Stimulated activated CD4-positive, alpha-beta T cell treated with anti-CD3 and anti-CD28 coated beads, Interleukin-2, amount 100 ng/mL, for 4 hours (primary cell): ENCODE measurements at places on chromosomes 11 and 22.

- DNase-seq = no peak
Measured at GRCh38 chr11:15851051-15851498, 505.3 kb downstream of the SOX6 start.

DNA sequence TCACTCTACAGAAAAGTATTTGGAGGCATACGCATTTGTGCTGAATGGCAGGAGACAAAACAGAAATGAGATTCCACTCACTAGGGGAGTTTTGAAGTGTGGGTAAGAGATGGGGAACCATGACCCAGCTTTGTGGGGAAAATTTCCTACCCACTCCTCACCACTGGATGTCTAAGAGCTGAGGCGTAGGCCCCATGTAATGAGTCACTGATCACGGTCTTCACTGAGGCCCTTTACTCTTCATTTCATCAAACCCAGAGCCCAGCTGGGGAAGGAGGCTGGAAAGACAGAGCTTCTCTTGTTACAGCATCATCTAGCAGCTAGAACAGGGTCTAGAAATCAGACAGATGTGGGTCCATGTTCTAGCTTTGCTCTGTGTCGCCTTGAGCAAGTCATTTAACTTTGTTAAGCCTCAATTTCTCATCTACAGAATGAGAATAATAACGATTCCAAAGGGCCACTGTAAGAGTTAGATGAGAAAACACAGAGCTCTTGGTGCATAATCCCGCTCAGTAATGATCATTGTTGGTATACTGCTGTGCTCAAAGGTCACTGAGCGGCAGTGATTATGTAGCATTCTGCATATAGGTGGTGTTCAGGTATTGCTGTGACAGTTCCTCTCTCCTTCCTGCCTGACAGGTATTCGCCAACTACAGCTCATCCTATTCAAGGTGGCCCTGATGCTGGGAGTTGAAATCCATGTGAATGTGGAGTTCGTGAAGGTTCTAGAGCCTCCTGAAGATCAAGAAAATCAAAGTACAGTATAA is 97.2 kb downstream of the MICAL2 start:
- DNase-seq = no peak

DNA sequence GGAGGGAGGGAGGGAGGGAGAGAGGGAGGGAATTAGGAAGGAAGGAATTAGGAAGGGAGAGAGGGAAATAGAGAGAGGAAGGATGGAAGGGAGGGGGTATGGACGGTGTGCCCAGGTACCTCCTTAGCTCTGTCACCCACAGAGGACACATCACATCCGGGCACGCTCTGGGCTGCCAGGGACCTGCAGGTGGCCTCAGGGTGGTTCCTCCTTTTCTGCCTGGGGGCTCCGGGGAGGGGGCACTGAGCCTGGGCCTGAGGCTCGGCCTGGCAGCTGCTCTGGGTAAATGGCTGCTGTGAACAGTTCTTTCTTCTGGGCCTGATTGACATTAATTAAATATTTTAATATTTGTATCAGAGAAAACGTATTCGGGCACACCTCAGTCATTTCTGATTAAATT is 733.5 kb downstream of the BRD1 start:
- no peak for DNase-seq

- DNase-seq = peak; percentile 29
Measured at GRCh38 chr11:125514336-125515101, 18.5 kb upstream of the FEZ1 start.

DNA sequence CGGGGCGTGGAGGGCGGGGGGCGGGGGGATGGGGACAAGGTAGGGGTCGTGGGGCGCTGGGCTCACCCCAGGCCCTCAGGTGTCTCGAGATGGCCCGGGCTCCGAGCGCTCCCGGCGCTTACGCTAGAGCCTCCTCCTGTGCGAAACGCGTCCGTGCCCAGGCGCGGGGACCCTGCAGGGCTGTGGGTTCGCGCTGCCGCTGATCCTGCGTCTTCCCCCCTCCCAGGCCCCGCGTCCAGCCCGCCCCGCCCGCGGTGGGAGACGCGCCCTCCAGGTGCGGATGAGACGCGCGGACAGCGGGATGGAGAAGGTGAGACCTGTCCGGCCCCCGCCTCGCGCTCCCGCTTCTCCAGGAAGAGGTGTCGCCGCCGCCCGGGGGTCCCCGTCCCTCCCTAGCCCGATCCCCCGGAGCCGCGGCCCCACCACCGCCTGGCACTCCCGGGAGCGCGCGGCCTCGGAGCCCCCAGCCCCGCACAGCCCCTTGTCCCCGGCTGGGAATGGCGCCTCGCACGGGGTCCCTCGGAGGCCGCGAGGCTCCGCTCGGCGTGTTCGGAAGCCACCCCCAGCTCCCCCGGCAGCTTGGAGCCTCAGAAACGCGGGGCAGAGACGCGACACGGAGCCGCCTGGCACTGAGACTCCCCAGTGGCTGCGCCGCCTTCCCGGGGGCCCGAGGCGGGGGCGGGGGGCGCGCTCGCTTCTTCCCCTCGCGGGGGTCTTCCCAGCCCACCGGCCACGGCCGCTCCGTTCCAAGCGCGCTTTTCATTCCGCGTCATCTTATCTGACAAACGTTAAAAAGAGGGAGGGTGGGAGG is 27.6 kb upstream of the TOLLIP start:
- peak; percentile 27 for DNase-seq

- DNase-seq = no peak
Measured at GRCh38 chr11:110168033-110168803, 75.0 kb downstream of the ZC3H12C start.

- peak; percentile 5 for DNase-seq
Measured at GRCh38 chr11:61362542-61362875, 335 bp downstream of the TMEM138 start.

DNA sequence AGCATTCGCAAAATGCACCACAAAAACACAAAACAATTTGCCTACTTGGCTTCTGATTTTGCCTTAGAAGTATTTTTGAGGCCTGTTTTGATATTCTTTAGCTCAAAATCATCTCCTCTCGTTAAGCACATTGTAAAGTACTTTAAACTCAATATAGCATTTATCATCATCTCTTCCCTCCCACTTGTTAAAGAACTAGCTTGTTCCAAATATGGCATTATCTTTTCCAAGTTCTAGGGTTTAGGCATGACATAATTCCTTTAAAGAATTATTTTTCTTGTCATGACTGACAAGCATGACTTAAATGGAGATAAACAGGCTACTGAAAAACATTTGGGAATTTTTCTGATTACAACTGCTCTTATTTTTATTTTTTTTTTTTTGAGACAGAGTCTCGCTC is 21.3 kb downstream of the CELF1 start:
- DNase-seq = no peak

DNA sequence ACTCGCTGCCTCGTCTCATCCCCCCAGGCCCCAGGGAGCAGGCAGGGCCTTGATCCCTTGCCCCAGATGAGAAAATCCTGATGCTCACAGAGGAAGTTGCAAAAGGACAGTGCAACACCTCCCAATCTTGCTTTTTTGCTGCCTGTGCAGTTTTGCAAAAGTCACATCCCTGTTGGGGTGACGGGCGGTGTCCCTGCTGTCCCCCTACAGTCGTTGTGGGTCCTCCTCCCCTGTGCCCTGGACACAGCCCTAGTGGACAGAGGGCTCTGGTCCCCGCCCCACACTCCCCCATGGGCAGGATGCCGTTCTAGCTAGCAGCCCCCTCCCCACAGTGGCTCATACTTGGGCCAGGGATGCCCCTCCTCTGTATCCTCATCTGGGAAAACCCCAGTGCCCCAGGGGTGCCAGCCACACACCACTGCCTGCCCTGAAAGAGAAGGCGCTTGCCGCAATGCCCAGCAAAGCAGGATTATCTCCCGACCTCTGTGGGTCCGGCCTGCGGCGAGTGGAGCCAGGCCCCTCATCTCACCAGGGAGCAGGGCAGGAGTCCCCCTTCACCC is 18.4 kb upstream of the CTSD start:
- DNase-seq = no peak

GRCh38 chr11:97614606-97615005 is 1224.8 kb downstream of the JRKL start:
- no peak for DNase-seq

- DNase-seq = no peak
Measured at GRCh38 chr22:20877715-20878114, 18.9 kb downstream of the SNAP29 start.

DNA sequence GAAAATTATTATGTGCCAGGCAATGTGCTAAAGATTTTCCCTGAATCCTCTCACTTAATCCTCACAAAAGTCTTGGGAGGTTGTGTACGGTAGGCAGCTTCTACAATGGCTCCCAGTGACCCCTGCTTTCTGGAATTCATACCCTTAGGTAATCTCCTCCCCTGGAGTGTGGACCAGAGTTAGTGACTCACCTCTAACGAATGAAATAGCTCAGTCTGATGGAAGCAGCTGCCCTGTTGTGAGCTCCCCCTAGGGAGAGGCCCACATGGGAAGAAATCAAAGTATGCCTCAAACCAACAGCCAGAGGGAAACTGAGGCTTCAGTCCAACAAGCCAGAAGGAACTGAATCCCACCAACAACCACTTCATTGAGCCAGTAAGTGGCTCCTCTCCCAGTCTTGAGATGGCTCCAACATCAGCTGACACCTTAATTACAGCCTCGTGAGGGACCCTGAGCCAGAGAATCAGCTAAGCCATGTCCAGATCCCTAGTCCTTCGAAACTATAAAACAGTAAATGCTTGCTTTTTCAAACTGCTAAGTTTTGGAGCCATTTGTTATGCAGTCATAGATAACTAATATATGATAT is 98.9 kb upstream of the ISX start:
- no peak for DNase-seq

GRCh38 chr22:29831958-29832357 is 6.1 kb downstream of the ASCC2 start:
- DNase-seq = no peak

DNA sequence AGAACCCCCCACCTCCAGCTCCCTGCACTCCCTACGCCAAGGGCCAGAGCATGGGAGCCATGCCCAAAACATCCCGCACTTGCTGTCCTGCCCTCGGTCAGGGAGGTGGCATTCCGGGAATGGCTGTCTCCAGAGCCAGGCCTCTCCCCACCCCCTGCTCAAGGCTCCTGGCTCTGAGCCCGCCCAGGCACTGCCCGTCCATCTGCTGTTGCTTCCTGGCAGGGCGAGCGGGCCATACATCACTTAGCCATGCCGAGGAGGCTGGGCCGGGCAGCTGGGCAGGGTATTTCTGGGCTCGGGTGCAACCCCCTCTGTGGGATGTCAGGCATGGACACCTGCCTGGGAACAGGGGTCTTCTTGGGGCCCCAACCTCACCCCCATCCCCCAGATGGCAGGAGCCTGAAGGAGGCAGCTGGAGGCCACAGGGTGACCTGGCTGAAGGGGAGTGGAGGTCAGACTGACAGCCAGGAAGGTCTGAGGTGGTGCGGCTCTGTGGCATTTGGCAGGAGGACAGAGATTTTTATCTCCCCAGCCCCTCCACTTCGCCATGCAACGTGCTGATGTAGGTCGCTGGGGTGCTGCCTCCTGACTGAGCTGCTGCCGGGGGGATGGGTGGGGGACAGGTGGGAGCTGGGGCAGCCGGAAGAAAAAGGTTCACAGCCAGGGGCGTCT is 8.7 kb upstream of the CABP7 start:
- no peak for DNase-seq

DNA sequence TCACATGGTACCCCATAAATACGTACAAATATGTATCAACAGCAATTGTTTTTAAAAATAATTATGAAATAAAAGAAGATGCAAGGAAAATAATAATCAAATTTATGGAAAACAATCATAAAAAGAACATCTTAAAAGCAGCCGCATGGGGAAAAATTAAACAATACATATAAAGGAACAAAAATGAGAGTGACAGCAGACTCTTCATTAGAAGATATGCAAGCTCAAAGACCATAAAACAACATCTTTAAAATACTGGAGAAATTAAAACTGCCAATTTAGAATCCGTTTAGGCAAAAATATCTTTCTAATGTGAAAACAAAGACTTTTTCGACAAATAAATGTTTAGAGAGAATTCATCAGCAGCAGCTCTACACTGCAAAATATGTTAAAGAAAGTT is 190.6 kb upstream of the C11orf58 start:
- DNase-seq = no peak

GRCh38 chr11:8693555-8693954 is 11.0 kb downstream of the RPL27A start:
- DNase-seq = no peak

GRCh38 chr11:66042227-66042995 is 6.5 kb downstream of the GAL3ST3 start:
- no peak for DNase-seq

DNA sequence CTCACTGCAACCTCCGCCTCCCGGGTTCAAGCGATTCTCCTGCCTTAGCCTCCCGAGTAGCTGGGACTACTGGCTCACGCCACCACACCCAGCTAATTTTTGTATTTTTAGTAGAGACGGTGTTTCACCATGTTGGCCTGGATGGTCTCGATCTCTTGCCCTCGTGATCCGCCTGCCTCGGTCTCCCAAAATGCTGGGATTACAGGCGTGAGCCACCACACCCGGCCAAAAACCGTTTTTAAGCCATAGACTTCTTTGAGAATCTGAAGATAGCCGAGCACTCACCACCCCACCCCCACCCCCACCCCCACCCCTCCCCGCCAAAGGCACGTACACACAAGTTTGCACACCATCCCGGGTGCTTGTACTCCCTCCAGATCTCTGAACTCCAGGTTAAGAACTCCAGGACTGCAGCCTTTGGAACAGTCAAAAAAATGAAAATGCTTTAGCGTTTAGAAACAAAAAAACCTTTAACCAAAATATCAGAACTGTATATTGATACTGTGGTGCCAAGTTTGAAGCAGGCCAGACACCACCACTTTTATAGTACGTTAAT is 1.5 kb downstream of the CRKL start:
- DNase-seq = no peak

DNA sequence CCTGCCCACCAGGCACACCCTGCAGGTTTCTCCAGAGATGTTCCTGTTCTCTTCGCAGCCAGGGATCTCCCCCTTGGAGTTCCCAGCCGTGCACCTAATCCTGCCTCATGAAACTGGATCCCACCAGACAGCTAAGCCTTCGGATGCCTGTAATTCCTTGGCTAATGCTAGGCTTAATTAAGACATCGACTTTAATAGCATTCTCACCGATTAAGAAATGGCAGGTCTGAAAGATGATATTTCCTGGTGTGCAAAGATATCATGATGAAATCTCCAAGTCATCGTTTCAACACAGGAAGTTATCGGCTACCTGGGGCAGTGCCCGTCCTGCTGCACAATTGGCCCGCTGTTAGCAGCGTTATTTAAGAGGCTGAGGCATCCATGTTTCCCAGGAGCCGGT is 41.5 kb upstream of the CCND1 start:
- no peak for DNase-seq

- no peak for DNase-seq
Measured at GRCh38 chr11:119055901-119056300, 1.1 kb downstream of the HYOU1 start.

GRCh38 chr22:31344578-31345330 is 1.4 kb downstream of the PATZ1 start:
- no peak for DNase-seq
